ENCODE measurements at places on chromosomes 6 and 20.

DNA sequence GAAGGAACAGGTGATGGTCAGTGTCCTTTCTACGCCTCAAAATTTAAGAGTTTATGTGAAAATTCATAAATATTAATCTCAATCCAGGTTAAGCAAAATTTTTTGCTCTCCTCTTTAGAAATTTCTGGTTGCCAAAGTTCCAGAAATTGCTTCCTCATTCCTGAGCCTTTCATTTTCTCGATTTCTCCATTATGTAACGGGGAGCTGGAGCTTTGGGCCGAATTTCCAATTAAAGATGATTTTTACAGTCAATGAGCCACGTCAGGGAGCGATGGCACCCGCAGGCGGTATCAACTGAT, 35.8 kb upstream of the PRND start:
- peak overlapping the region; percentile 47 for H3K27ac ChIP-seq
- peak overlapping the region; percentile 76 for H3K4me3 ChIP-seq
- H3K36me3 ChIP-seq: no peaks in the 10 kb centered on the region
- H3K27me3 ChIP-seq: peaks cover 9% of the 10 kb centered on the region
- H3K4me1 ChIP-seq: peaks cover 22% of the 10 kb centered on the region

GRCh38 chr6:156647991-156648390, 129.2 kb upstream of the ARID1B start:
- no peak for DNase-seq
- H3K36me3 ChIP-seq: no peaks in the 10 kb centered on the region
- no peaks in the 10 kb centered on the region for H3K4me1 ChIP-seq
- H3K4me3 ChIP-seq: no peak overlapping the region

- H3K27me3 ChIP-seq: no peaks in the 10 kb centered on the region
- no peak overlapping the region for H3K4me3 ChIP-seq
- no peak for DNase-seq
- H3K4me1 ChIP-seq: no peaks in the 10 kb centered on the region
- no peaks in the 10 kb centered on the region for H3K36me3 ChIP-seq
Observed at GRCh38 chr6:164121527-164121926, 707.0 kb downstream of the QKI start.

- H3K27me3 ChIP-seq: no peaks in the 10 kb centered on the region
- H3K4me3 ChIP-seq: 0 out of 2 replicates have a peak overlapping the region, but pooled peaks have one; percentile 23
- peaks cover 6% of the 10 kb centered on the region for H3K4me1 ChIP-seq
- H3K36me3 ChIP-seq: no peaks in the 10 kb centered on the region
Observed at GRCh38 chr20:48846516-48847492, 19.0 kb upstream of the PREX1 start.

DNA sequence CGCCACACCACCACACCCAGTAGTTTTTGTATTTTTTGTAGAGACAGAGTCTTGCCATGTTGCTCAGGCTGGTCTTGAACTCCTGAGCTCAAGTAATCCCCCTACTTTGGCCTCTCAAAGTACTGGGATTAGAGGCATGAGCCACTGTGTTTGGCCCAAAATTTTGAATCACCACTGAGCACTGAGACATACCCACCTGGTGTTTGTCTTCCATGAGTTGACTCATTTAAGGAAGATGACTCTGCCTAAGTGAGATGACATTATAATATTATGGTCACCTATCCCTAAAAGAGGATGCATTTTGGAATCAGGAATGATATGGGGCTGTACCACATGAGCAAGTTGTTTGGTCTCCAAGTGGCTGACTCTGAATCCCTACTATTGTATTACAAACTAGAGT, 54.6 kb upstream of the RNF217 start:
- H3K4me1 ChIP-seq: no peaks in the 10 kb centered on the region
- DNase-seq: no peak
- no peaks in the 10 kb centered on the region for H3K27me3 ChIP-seq
- H3K4me3 ChIP-seq: no peak overlapping the region
- no peaks in the 10 kb centered on the region for H3K36me3 ChIP-seq
